Bronchial epithelial cell (primary cell): ENCODE measurements at places on chromosomes 13 and 19.

- peak; percentile 42 for DNase-seq
These were observed 6.9 kb downstream of the SUGP2 start for GRCh38 chr19:19026299-19026971.

DNA sequence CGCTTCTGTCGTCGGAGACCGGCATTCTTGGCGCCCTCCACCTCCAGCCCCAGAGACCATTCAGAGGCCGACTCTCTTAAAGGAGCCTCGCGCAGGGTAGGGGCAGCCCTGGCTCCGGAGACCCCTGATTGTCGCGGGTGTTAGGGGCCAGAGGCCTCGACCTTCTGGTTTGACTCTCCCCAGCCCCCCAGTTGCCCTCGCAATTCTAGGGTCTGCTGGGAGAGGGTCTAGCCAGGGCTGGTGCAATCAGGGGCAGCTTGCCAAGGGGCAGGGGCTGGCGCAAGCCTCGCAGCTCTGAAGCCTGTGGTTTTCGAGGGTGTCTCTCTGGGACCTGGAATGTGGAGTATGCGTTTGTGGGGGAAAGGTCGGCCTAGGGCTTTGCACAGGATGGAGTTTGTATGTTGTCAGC, 1.6 kb upstream of the SLC7A10 start:
- no peak for DNase-seq

GRCh38 chr19:45769821-45770191, 754 bp upstream of the SIX5 start:
- DNase-seq = peak; percentile 16

- DNase-seq = no peak
These were observed 71.2 kb downstream of the GNG7 start for GRCh38 chr19:2631213-2631821.

- peak; percentile 7 for DNase-seq
These were observed 369.3 kb downstream of the DLEU7 start for GRCh38 chr13:50474088-50474662.

- DNase-seq = no peak
These were observed 130.7 kb upstream of the SGCG start for GRCh38 chr13:23050126-23050525.

GRCh38 chr13:73040484-73040883, 18.3 kb upstream of the KLF5 start:
- no peak for DNase-seq

GRCh38 chr13:72112216-72112615, 245.2 kb upstream of the DACH1 start:
- DNase-seq = peak; percentile 29

DNA sequence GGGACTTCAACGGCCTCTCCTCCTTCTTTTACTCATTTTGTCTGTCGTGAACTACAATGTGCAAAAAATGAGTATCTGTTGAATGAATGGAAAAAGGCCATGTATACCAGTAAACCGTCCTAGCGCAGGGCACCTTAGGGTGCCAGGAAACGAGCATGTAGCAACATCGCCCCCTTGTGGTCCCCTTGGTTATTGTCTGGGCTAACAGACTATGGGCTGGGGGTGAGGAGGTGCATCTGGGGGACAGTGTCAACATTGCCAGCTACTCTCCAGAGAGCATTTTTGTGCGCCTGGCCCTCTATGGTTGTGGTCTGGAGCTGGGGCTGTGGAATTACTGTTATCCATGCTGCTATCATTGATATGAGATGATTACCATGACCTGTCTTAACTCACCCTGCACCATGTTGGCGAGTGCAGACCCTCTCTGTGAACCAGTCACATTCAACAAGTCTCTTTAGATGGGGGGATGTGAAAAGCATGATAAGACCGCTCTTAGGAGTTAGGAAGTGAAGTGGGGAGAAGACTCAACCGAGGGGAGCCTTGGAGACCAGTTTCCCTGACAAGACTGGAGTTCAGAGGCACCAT, 22.8 kb upstream of the SIGLEC11 start:
- peak; percentile 26 for DNase-seq

- no peak for DNase-seq
These were observed at the start of gene FPR2 for GRCh38 chr19:51760697-51761356. Gene FPR2, plus strand, starts transcription at chr19:51761180. Its CDS starts 7,479 bp downstream, at chr19:51768659.

- no peak for DNase-seq
These were observed 10.3 kb downstream of the PALM start for GRCh38 chr19:718991-719512.

GRCh38 chr13:84951128-84951527, 848.1 kb downstream of the SLITRK6 start:
- peak; percentile 84 for DNase-seq

DNA sequence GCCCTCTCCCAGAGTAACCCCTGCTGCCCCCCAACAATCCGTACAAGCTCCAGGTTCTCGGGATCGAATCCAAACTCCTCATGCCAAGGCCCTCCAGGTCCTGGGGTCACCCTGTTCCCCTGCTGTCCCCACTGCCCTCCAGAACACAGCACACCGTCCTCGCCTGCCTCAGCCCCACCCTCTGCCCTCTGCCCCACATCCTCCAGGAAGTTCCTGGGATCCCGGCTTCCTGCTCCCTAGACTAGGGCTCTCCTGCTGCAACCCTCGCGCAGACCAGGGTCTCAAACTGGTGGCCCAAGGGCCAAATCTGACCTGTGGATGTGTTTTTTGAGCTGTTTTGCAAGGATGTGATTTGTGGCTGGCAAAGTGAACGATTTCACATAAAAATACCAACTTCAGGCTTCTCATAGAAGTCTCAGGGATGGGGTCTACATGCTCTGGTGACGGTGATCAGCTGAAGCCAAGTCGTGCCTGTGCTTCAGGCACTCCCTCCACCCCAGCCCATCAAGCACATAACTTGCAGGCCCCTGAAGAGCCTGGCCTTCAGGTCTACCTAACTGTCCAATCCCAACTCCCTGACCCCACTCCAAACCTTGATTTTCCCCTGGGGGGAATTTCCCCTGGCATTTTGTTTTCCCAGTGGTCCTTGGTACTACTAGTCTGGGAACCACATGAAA, 1.8 kb downstream of the RABAC1 start:
- no peak for DNase-seq

DNA sequence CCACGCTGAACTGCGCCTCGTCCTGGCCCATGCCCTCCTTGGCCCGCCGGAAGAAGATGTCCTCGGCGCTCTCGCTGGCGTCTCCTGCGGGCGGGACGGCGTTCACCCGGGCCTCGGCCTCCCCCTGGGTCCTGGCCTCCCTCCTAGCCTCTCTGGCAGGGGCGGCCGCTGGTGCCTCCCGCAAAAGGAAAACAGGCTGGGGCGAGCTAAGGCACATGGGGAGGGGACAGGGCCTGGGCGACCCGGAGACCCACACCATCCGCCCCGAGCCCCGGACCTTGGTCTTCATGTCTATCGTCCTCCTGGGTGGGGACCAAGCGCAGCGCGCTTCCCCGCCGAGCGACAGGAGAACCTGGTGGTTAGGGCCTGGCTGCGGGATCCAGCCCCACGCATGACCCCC, 5.7 kb upstream of the TBXA2R start:
- no peak for DNase-seq
